ENCODE measurements at places on chromosomes 16 and 17.

- DNase-seq, result no peak
These were observed 1.3 kb upstream of the SLC6A4 start for GRCh38 chr17:30236766-30237165.

DNA sequence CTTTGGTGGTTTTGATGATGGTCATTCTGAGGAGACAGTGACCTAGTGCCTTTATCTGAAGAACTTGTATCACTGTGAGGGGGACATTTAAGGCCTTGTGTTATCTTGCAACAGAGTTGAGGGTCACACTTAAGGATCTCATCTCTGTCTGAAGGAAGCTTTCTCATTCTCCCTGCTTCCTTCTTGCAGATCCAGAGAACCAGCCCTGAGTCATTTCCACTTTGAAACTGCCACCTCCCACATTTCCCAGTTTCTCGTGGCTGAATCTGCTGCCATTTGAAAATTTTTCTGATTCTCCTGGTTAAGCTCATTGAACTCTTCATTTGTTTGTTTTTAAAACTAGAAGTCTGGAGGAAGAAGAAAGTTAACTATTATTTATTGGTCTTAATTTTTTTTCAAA, 190.2 kb upstream of the CDH11 start:
- DNase-seq, result no peak

GRCh38 chr16:8848231-8848938, 20.4 kb downstream of the CARHSP1 start:
- no peak for DNase-seq

GRCh38 chr17:40325156-40326013, 16.4 kb downstream of the RARA start:
- DNase-seq, result peak; percentile 59

- DNase-seq, result peak; percentile 48
These were observed 705 bp downstream of the FOXK2 start for GRCh38 chr17:82519971-82520903.

GRCh38 chr17:81510785-81511553, 1.6 kb downstream of the ACTG1 start:
- DNase-seq, result peak; percentile 10

DNA sequence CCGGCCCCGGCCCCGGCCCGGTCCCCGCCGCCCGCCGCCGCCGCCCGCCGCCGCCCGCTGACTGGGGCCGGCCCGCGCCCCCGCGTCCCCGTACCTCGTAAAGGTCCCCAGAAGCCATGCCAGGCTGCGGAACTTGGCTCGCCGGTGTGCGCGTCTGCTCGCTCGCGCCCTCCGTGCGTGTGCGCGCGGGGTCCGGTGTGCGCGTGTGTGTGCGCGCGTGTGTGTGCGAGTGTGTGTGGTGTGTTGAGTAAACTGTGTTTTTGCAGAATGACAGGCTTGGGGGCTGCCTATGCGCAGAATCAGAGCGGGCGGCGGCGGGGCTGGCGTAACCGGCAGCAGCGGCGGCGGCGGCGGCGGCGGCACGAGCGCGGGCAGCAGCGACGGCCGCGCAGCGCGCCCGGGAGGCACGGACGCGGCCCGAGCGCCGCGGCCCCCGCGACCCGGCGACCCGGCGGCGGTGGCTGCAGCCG, 307 bp downstream of the CDYL2 start:
- peak; percentile 32 for DNase-seq

- DNase-seq, result no peak
These were observed 185.3 kb downstream of the AATF start for GRCh38 chr17:37134050-37134449.

DNA sequence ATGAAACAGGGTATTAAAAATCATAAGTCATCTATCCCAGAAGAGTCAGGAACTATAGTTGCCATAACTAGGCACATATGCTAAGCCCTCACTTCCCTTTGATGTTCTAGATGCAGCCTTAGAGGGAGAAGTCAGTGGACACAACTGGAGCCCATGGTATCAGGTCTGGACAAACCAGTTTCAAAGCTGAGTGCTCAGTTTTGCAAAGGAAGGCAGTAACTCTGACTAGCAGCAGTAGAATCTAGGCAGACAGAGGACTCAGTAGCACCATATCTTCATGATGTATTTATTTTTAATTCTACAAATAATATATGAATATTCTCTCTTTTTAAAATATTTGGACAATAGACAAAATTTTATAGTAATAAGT, 11.7 kb upstream of the FAM20A start:
- DNase-seq, result no peak

- no peak for DNase-seq
These were observed 4.2 kb downstream of the FOXC2 start for GRCh38 chr16:86570558-86571529.

GRCh38 chr16:84244728-84245127, 4.9 kb upstream of the KCNG4 start:
- no peak for DNase-seq

All from MM.1S (cell line).